ENCODE measurements at places on chromosomes 13 and 19.

- DNase-seq, result no peak
Measured at GRCh38 chr19:38812009-38812840, 520 bp downstream of the LGALS4 start.

DNA sequence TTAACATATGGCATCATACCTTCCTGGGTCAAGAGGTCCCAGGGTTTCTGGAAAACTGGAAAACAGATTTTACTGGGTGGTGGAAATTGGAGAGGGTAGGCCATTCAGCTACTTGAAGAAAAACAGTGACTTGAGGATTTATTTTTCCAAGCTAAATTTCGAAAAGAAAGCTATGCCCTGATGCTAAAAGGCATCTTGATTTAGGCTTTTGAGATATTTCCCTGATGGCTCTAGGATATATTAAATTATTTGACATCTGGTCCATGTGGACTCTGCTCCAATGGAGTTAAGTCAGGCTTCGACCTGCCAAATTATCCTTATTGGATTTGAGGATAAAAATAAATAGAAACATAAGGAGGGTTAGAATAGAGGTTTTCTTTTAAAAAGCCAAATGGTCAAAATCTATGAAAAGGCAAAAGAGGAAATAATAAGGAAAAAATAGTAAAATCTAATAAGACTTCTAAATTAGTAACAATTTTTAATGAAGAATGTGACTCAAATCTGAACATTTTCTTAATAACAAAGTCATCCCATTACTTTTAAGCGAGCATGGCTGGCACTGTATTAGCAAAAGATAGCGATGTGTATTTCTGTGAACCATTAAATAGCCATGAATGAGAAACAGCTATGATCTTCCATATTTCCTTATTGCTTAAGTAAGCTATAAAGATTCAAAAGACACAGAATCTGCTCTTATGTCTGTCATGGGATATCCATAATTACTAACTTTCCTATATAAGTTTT, 190.0 kb upstream of the MIR17HG start:
- DNase-seq, result no peak

GRCh38 chr13:44394658-44395057, 21.0 kb downstream of the SERP2 start:
- DNase-seq, result no peak

- no peak for DNase-seq
Measured at GRCh38 chr13:51451134-51451466, 1.7 kb downstream of the INTS6 start.

DNA sequence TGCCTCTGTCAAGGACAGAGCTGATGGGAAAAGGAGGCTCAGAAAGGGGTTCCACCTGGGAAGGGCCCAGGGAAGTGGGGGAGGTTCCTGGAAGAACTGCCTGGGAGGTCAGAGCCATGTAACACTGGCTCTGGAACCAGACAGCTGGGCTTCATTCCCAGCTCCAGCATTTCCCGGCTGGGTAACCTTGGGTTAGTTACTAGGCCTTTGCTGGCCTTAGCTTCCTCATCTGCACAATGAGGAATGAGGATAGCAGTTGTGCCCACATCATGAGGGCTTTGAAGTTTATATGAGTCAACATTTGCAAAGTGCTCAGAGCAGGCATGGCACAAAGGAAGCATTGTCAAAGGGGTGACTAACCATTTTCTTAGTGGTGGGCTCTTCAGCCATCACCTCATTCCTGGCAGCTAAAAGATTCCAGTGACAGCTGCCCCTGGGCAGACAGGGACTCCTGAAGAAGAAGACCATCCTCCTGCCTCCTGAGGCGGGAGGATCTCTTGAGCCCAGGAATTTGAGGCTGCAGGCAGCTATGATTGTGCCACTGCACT, 1.7 kb upstream of the DNAJB1 start:
- no peak for DNase-seq

DNA sequence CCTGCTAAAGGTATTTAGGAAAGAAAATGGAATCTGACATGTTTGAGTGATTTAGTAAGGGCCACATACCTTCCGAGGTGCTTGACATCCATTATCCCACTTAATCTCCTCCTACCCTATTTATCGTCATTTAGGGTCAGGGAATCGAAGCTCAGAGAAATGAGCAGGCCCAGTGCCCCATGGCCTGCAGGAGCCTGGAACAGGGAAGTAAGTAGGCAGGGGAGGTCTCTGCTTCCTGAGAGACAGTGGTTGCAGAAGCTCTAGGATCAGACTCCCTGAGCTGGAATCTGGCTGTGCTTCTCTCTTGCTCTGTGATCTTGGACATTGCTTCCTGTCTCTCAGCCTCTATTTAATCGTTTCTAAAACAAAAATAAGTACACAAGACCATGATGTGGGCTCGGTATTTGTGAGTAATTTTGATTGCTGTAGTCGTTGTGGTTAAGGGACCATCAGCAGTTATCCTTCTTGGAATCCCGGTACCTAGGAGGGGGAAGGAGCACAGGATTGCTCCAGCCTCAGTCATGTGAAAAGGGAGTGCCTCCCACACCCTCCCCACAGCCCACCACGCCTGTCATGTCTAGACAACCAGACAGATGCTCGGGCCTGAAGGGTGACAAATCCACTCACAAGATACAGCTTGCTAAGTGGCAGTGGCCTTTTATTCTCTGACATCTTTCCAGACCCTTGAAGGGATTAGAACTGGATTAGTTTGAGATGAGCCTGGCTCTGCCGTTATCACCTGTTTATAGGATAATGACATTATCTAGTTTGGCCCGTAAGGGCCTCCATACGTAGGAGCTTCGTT, 169.2 kb upstream of the TSHZ3 start:
- no peak for DNase-seq

All from HEK293T (cell line).